Progenitor cell of endocrine pancreas (in vitro differentiated cells): ENCODE measurements at places on chromosomes 3 and 15.

- DNase-seq = no peak
Measured at GRCh38 chr3:159960188-159961148, 28.2 kb upstream of the IL12A start.

- no peak for DNase-seq
Measured at GRCh38 chr3:174792864-174793263, 66.3 kb upstream of the NAALADL2 start.

GRCh38 chr15:78063970-78064385 lies 13.5 kb downstream of the TBC1D2B start:
- no peak for DNase-seq

GRCh38 chr3:8549354-8549753 lies 47.7 kb downstream of the LMCD1 start:
- DNase-seq = no peak

- no peak for DNase-seq
Measured at GRCh38 chr15:48522123-48522522, 123.4 kb downstream of the FBN1 start.

GRCh38 chr3:172658344-172659245 lies 52.3 kb downstream of the NCEH1 start:
- DNase-seq = no peak

DNA sequence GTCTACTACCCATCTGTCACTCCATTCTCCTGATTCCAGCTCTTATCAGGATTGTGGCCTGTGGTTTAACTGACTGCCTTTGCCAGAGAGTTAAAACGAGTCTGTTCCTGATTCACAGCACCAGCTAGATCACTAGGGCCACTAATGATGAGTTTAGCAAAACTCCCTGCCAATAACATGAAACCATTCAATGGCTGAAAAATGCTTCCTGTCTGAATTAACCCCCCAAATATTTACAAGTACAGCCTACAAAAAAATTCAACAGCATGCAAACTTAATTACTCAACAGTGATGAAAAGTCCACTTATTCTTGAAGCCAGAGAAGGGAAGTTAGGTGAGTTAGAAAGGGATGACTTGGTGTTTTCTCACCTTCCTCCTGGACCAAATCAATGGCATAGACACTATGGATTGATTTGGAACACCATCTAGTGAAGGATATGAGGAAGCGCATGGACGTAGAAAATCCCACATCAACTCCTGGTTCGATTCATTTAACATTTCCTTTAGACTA lies 141.4 kb downstream of the TGFBR2 start:
- DNase-seq = no peak

- DNase-seq = no peak
Measured at GRCh38 chr3:30535525-30535924, 70.9 kb upstream of the TGFBR2 start.

- DNase-seq = no peak
Measured at GRCh38 chr3:108486941-108487340, 23.5 kb downstream of the MYH15 start.

- no peak for DNase-seq
Measured at GRCh38 chr3:127815641-127816605, 6.4 kb downstream of the MGLL start.

DNA sequence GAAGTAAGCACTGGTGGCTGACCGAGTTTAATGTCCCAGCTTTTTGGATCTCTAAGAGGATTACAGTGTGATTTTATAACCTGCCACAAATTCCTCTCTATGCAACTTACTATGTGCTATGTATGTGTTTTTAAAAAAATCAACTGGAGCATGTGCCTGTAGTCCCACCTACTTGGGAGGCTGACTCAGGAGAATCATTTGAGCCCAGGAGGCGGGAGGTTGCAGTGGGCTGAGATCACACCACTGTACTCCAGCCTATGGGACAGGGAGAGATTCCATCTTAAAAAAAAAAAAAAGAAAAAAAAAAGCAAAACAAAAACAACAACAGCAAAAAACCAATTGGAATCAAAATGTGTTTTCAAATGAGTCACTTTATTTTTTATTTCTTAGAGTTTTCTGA lies 29.6 kb downstream of the DUT start:
- no peak for DNase-seq

- no peak for DNase-seq
Measured at GRCh38 chr3:4852780-4853748, 126.2 kb upstream of the BHLHE40 start.

DNA sequence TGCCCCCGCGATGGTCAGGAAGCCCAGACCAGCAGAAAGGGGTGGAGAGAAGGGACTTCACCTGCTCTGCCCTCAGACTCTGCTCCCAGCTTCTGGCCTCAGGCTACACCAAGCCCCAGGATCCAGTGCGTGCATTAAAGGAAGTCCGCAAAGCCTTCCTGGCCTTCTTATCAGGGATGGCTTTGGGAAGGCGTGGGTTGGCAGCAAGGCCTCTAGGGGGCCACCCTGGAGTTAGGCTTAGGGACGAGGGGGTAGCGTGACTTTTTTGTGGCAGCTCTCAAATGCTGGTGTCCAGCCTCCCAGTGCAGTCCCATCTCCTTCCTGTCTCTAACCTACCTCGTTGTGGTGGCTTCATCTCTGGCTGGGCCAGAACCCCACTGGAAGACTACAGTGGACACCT lies 18.9 kb upstream of the RPL29 start:
- DNase-seq = no peak

DNA sequence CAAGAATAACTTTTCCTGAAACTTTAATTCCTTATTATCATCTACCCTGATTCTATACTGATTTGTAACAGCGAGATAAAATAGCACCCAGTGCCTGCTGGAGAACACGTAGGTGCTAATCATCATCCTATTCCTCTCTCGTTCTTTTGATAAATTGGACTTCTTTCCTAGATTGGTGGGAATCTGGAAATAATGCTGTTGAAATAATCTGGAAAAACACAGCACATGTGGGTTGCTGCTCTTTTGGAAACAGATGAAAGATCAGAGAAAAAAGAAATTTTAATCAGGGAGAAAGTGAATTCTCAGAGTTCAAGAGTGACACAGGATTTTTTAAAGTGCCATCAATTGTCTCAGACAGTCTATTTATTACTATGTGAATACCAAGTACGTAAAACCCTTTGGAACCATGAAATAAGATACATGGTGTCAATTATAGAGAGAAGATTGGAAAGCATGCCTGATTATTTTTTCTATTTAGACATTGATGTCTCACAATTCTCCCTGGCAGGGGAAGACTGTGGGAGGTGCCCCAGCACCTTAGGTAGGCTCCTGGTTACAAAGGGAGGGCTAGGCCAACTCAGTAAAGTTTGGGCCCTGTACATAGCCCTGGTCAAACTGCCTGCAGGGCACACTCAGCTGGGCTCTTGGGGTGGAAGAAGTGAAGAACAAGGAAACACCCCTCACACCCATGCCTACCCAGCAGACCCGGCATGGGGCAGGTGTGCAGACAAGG lies 60.0 kb upstream of the SNRPA1 start:
- no peak for DNase-seq

GRCh38 chr3:137768361-137769321 lies 4.5 kb downstream of the SOX14 start:
- DNase-seq = no peak

- DNase-seq = no peak
Measured at GRCh38 chr15:51004103-51004551, 90.6 kb downstream of the TNFAIP8L3 start.

- DNase-seq = no peak
Measured at GRCh38 chr15:68326711-68327354, 49.3 kb downstream of the FEM1B start.

DNA sequence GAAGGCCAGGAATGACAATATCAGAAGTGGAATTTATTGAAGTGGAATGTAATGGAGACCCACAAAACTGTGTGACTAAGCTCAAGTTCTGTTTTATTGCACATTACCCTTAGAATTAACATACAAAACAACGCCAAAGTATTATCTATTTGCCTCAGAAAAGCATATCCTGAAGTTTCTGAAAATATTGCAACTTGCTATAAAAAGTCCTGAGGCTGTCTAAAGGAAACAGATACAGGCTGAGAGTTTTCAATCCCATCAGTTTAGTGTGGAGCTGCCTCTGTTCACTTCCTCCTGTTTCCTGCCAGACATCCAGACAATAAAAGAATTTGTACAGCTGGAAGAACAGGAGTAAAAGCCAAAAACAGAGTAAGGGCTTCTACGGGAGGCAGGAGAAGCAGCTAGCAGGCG lies 108.8 kb downstream of the FBN1 start:
- DNase-seq = no peak

DNA sequence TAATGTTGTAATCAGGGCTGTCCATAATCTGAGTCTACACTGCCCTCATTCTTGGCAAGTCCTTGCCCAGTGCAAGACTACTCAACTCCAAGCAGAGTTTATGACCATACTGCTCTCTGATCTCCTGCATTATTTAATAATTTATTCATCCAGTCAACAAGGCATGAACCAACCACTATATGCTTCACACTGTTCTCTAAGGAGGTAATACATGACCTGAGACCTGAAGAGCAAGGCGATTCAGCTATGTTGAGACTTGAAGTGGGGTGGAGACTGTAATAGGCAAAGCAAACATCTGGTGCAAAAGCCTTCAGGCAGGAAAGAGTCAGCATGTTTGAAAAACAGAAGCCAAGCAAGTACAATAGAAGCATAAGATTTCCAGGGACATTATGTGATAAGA lies 1362.8 kb downstream of the ROBO2 start:
- DNase-seq = no peak

DNA sequence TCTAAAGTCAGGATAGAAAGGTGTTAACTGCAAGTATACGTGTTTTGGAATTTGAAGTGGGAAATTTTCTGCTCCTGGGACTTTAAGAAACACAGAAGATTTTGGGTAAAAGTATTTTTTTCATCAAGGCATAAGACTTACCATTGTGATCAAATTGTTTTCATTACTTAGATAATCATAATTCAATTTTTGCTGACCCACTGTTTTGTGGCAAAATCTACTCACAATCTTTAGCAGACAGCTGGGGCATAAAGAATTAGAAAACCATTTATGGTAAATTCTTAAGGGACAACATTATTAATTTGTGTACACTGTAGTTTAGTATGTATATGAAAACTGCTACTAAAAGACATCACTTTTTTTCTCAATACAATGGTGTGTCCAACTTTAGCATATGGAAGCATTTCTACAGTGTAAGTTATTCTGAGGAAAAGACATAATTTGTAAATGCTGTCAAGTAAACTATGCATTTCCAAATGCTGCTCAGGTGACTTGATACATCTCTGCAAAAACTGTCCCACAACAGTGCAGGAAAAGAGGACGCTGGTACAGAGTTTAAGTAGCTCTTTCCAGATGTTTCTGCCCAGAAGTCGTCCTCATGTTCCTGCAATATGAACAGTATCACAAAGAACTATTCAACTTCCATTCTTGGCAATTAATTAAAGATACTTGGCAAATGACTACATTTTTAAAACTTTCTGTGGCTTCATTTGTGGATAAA lies 52.3 kb downstream of the THSD4 start:
- DNase-seq = no peak

DNA sequence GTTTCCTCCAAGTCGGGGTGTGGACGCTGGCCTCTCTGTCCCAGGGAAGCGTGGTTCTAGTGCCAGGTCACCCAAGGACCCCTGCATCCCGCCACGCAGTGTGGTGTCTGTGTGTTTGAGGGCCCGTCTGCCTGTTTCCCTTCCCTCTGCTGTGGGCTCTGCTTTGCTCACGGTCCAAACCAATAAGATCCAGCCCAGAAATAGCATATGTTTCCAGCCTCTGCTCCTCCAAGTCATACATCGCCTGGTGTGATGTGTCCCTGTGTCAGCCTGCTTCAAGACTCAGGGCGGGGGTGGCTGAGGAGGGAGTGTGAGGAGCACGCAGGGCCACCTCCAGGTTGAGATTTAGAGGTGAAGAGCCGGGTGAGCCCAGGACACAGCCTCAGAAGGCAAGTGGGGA lies 21.9 kb upstream of the RPL29 start:
- DNase-seq = no peak

- no peak for DNase-seq
Measured at GRCh38 chr15:58138106-58138505, at the start of gene AQP9. TSS of gene AQP9 (plus strand) at chr15:58138381. CDS start at chr15:58138566, 185 bp downstream.

GRCh38 chr15:91320101-91320500 lies 220.0 kb downstream of the SV2B start:
- no peak for DNase-seq

GRCh38 chr3:194203482-194204041 lies 67.6 kb downstream of the HES1 start:
- DNase-seq = no peak

DNA sequence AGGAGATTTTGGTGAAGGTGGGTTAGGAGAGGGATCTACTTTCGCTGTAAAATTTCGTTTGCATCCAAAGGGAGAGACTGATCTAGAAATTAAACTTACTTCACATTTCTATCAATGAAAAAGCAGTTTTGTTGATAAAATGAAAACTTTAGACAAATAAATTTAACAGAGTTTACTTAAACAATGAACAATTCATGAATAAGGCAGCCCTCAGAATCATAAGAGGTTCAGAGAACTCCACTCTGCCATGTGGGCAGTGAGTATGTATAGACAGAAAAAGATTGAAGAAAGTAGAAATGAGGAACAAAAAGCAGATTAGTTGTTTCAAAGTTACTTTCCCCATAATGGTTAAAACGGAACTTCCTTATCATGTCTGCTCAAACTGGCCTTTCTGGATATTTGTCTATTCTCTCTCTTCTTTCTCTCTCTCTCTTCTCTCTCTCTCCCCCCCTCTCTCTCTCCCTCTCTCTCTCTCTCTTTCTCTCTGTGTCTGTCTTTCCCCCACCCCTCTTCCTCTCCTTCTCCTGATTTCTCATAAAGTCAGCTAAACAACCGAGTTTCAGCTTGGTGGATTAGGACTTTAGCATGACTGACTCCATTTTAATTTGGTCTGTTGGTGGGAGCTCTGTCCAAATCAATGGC lies 248.9 kb downstream of the TJP1 start:
- DNase-seq = no peak

GRCh38 chr15:27463525-27464088 lies 492.6 kb downstream of the GABRG3 start:
- DNase-seq = no peak

GRCh38 chr15:67242708-67243111 lies 11.8 kb downstream of the AAGAB start:
- no peak for DNase-seq

DNA sequence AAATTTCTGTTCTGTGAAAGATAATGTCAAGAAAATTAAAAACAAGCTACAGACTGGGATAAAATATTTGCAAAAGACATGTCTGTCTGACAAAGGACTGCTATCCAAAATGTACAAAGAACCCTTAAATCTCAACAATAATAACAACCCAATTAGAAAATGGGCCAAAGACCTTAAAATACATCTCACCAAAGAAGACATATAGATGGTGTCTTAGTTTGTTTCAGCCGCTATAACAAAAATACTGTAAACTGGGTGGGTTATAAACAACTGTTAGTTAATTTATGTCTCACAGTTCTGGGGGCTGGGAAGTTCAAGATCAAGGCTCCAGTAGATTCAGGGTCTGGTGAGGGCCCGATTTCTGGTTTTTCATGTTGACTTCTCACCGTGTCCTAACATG lies 106.2 kb upstream of the AGTR1 start:
- DNase-seq = no peak

DNA sequence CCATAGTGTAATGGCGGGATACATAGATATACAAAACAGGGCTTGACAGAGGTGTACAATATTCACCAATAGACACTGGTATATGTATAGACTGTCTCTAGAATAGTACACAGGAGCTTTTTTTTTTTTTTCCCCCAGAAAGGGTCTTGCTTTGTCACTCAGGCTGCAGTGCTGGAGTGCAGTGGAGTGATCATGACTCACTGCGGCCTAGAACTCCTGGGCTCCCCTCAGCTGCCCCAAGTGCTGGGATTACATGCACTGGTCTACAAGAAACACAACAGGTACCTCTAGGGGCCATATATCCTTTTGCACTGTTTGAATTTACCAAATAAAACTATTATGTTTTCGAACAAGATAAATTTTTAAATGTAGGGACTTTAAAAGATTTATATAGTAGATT lies 12.3 kb downstream of the RHOA start:
- DNase-seq = no peak
